ENCODE measurements at places on chromosomes 4 and X.

GRCh38 chr4:76374798-76375197 lies 46.1 kb downstream of the CCDC158 start:
- DNase-seq, result no peak

GRCh38 chrX:132504417-132504816 lies 15.6 kb upstream of the MBNL3 start:
- no peak for DNase-seq

DNA sequence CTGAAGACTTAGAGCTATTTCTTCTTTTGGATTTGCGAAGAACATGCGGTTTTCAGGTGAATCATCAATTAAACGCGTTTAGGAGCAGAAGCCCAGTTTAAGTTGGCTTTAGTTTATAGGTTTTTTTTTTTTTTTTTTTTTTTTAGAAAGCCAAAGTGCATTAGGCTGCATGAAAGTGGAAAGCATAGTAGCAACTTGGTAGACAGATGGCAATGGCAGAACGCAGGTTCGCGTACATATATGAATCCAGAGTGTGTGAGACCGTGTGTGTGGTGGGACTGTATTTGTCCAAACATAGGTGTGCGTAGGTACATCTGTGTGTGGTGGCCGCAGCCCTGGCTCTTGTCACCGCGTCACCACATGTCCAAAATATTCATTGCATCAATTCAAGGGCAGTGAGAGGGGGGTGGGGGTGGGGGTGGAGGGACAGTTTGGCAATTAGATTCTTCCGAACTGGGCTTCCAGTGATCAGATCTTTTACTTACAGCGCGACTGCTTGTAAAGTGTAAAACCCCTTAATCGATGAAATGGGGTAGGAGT lies 901 bp downstream of the JADE1 start:
- DNase-seq, result peak; percentile 18

- peak; percentile 61 for DNase-seq
Observed at GRCh38 chr4:168451744-168452390, 28.4 kb downstream of the DDX60L start.

GRCh38 chrX:13901354-13901753 lies 84.5 kb upstream of the GPM6B start:
- no peak for DNase-seq

GRCh38 chr4:153242839-153243324 lies 38.6 kb downstream of the TRIM2 start:
- DNase-seq, result no peak

DNA sequence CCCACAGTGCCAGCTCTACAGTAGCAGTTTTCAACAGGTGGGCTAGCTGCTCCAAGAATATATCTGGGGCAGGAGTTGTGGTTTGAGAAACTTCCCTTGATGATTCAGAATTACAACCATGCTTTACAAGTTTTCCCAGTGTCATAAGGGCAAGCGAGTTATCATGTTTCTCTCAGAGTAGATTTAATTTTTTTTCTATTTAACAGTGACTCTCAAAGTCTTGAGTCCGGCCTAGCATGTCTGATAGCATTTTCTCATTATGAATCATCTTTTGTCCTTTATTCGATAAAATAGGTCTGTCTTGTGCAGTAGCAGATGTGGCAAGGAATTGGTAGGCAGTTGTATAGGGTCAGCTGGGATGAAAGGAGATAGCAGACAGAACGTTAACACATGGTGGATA lies 62.2 kb upstream of the SPANXD start:
- peak; percentile 37 for DNase-seq

GRCh38 chrX:20091499-20091898 lies 25.2 kb downstream of the MAP7D2 start:
- no peak for DNase-seq

- DNase-seq, result no peak
Observed at GRCh38 chr4:174561560-174561959, 39.3 kb upstream of the HPGD start.

- no peak for DNase-seq
Observed at GRCh38 chr4:72997409-72997808, 72.1 kb downstream of the COX18 start.

- DNase-seq, result no peak
Observed at GRCh38 chr4:181271116-181271640, 972.0 kb upstream of the TENM3 start.

DNA sequence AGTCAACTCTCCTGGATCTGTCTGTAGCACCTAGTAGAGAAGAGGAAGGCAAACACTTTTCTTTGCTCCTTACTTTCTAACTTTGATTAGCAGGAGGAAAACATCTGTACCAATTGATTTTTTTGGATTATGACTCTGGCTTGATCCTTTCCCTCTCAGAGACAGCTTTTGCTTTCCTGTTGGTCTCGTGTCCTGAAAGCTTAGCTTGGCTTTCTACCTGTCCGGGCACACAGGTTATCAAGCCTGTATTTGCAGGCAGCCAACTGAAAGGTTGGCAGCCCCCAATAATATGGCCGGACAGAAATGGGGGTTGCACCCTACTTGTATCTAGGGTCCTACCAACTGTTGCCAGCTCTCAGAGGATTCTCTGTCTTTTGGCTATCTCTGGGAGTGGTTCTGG lies 43.1 kb upstream of the LAMP2 start:
- no peak for DNase-seq

DNA sequence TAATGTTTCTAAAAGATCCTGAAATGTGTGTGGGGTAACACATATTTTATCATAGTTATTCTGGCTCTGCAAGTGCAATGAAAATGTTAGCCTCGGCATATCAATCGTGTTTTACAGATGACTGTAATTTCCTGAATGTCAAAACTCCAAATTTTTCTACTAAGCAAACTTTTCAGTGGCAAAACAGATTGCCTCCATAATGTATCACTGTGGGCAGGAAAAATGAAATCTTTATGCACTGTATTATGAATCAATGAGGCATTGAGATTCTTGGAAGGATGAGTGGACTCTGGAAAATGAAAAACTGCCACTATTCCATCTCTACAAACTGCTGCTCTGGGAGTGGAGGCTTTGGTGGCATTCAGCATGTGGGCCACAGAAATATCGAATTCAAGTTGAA lies 160.1 kb upstream of the MBNL3 start:
- peak; percentile 65 for DNase-seq

- no peak for DNase-seq
Observed at GRCh38 chrX:41389311-41389888, 55.4 kb downstream of the DDX3X start.

DNA sequence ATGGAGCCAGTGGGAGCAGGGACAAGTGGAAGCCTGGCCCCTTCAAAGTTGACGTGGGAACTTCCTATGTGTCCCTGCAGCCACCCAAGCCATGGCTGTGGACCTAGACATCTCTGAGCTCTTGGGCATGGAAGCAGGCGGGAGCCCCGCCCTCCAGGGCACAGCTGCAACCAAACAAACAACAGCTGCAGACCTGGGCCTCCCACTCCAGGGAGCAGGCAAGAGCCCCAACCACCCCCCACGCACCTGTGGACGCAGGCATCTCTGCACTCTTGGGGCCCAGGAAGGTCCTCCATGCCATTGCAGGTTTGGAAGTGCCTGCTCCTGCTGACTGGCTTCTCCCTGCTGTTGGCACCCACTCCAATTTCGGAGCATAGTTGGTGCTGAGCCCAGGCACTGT lies 118.6 kb downstream of the ZMAT1 start:
- DNase-seq, result no peak

DNA sequence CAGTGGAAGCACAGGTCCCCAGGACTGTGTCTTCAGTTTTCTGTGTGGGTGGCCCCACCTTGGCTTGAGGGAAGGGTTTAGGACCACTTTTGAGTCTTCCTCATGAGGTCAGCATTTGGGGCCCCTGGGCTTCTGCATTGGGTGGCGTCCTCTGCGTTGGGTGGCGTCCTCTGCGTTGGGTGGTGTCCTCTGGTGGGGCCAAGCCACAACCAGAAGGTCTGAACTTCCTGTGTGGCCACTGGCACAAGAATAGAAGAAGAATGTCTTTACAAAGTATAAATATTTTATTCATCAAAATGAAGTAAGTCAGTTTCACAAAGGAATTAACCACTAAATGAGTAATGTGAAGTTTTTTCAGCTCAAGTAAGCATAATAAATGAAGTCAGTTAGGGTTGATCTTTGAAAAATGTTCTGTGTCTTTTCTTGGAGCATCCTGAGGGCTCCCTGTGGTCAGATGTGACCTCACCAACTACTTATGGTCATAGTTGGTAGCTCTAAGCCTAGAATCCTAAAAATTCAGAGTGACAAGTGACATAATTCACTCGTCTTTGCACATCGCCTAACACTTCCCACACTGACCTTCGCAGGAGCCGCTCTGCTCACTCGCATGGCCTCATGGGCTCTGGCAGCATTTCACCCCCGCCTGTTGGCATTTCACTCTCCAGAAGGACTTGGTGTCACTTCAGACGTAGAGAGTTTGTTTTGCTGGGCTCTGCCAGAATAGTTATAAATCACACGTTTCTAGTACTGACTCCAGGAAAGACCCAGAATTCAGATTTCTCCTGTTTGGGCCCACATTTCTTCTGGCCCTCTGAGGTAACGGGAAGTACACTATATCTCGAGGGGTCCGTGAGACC lies 39.0 kb upstream of the HGFAC start:
- peak; percentile 43 for DNase-seq

DNA sequence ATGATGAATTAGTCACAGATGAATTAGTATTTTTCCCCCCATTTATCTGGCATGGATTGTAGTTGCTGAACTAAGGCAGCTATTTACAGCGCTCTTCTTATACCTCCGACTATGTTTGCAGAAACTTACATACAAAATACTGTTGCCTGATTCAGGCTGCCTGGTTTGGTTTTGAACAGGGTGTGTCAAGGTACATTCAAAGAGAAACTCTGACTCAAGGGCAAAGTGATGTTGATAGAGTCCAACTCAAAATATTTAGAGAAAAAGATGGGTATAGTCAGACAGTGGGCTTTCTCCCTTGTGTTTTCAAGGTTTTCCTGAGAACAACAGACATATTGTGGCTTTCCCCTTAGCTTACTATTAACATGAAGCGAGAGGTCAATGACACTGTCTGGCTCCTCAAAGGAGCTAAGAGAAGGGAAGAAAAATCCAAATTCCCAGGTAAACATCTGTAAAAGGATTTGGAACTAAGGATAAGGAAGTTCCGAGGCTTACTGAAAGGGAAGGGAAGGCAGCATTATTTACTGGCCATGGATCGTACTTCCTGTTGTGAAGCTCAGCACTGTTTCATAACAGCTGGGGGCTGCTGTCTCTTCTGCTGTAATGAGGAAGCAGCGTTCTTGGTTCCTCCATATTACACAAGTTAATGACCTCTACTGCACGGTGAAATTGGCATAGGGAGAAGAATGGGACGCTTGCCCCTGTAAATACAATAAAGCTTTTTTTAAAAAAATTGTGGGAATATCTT lies 30.9 kb downstream of the FAM9C start:
- DNase-seq, result no peak

DNA sequence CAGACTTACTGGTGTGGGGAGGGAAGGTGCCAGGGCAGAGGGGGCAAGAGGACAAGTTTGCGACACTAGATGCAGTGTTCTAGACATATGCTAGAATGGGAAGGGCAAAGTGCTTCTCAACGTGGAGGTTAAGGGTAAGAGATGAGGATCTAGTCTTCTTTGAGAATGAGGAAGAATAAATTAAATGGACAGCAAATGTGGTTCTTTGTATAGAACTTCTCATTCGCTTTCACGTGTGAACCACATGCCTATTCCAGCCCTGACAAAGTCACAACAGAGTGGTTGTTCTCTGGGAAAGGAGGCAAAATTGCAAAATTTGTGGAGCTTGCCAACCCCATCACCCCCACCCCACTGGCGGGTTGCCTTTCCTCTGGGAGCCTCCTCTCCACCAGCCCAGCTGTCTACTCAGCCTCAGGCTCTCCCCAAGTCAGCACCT lies 1.5 kb upstream of the ANXA5 start:
- DNase-seq, result no peak

- no peak for DNase-seq
Observed at GRCh38 chrX:119698845-119699244, 5.9 kb upstream of the SEPTIN6 start.

- no peak for DNase-seq
Observed at GRCh38 chr4:101014417-101014816, 332.9 kb downstream of the PPP3CA start.

- no peak for DNase-seq
Observed at GRCh38 chr4:167221084-167221483, 13.2 kb downstream of the SPOCK3 start.

- no peak for DNase-seq
Observed at GRCh38 chr4:124000233-124000632, 603.6 kb downstream of the SPRY1 start.

DNA sequence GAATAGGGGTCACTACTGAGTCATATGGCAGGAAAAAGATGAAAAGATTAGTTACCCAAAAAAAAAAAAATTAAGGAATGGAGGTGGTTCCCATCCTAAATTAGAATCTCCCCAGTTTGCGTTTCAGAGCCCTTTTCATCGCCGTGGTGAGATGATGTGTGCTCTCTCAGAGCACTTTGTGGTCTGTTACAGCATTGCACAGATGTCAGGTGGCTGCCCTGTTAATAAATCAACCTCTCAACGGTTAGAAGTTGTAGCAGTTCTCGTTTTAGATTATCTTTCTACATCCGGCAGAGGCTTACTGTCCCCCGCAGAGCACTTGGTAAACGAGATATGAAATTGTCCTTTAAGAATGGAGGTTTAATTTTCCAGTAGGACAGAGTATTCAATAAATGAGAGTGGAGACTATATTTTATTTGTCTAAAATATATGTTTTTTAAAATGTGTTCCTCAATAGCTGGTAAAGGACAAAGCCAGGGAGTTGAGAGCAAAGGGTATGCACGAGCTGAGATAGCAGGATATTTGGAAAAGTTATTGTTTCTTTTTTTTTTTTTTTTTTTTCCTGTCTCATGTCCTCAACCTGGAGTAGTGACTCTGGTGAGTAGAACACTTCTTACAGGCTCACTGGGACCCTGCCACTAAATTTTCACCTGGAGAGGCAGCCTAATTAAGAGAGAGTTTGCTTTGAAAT lies 26.9 kb downstream of the AFF1 start:
- no peak for DNase-seq

DNA sequence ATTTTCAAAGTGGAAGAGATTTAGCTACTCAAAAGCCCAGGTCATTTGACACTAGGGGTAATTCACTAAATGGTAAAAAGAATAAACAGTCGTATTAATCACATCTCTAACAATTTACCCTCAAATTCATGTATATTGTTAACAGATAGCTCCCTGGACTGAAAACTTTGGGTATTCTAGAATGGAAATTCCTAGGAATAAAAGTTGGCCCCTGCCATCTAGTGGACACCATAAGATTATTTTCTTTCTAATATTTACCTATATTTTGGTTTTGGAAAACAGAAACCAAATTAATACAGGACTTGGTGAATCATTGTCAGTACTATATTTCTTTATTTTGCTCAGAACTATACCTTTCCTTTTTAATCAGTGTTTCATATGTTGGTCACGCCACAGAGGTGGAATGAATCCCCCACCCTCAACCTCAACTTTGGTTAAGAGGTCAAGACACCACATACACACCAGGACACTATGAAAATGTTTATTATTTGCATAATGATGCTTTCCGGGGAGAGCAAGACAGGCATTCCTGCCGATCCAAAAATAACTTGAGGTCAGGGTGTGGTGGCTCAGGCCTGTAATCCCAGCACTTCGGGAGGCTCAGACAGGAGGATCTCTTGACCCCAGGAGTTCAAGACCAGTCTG lies 96.2 kb upstream of the APOOL start:
- no peak for DNase-seq

- no peak for DNase-seq
Observed at GRCh38 chr4:147629783-147630730, 12.9 kb downstream of the TMEM184C start.

All from HS-5 (cell line).